ENCODE measurements at places on chromosomes 12 and 14.

GRCh38 chr12:112546996-112547395 is 128.2 kb downstream of the PTPN11 start:
- DNase-seq: no peak

DNA sequence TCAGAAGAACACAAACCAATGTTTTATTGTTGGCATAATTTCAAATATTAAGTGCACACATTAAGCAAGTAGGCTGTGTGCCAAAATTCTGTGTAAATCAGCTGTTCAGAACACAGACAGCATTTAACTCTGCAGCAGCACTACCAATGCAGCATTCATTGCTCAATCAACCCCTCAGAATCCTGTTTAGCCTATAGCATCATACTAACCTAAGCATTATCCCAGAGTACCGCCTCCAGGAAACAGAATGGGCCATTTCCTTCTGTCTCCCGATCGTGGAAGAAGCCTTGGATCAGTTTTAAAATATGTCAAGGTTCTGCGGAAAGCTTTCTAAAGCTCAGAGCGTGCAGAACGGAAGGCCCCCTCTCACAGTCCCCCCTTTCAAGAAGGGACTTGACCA is 3.3 kb downstream of the IL26 start:
- no peak for DNase-seq

GRCh38 chr14:88269806-88270420 is 53.2 kb downstream of the KCNK10 start:
- no peak for DNase-seq

GRCh38 chr14:98940693-98941437 is 331.1 kb downstream of the BCL11B start:
- no peak for DNase-seq

DNA sequence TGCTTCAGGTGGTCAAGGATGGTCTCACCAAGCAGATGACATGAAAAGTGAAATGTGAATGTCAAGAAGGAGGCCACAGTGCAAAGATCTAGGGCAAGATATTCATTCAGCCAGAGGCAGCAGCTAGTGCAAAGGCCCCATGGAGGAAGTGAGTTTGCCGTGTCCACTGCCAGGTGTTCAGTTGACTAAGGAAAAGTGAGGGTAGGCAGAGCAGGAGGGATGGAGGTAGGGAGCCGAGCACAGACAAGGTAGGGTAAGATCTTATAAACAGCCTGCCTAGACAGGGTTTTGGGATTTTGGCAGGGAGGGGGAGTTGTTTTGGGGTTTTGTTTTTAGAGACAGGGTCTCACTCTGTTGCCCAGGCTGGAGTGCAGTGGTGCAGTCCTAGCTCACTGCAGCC is 11.9 kb downstream of the PPP2R5C start:
- no peak for DNase-seq

GRCh38 chr12:91492648-91493047 is 310.0 kb upstream of the DCN start:
- DNase-seq: no peak

- no peak for DNase-seq
These were observed 106.5 kb upstream of the LMNTD1 start for GRCh38 chr12:25659621-25660020.

- no peak for DNase-seq
These were observed 203.3 kb downstream of the NAV3 start for GRCh38 chr12:78034025-78034424.

- no peak for DNase-seq
These were observed 262.0 kb downstream of the MED13L start for GRCh38 chr12:116015525-116015924.

DNA sequence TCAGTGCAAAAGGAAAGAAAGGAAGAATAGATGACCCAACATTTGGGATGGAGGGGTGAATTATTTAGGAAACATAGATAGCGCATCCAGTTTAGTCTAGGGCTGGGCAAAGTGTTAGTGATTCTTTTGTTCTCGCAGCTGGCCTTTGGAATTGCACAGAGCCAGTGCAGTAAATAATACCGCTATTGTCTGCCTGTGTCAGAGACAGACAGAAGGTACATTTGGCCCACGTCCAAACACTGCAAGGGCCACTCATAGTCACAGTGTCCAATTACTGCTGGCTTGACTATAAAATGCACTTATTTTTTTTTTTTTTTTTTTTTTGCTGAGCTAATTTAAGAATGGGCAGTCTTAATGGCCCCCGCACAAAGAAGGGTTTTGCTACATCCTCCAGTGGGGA is 638.6 kb downstream of the BCL11B start:
- no peak for DNase-seq
